ENCODE measurements at places on chromosomes 12 and 14.

DNA sequence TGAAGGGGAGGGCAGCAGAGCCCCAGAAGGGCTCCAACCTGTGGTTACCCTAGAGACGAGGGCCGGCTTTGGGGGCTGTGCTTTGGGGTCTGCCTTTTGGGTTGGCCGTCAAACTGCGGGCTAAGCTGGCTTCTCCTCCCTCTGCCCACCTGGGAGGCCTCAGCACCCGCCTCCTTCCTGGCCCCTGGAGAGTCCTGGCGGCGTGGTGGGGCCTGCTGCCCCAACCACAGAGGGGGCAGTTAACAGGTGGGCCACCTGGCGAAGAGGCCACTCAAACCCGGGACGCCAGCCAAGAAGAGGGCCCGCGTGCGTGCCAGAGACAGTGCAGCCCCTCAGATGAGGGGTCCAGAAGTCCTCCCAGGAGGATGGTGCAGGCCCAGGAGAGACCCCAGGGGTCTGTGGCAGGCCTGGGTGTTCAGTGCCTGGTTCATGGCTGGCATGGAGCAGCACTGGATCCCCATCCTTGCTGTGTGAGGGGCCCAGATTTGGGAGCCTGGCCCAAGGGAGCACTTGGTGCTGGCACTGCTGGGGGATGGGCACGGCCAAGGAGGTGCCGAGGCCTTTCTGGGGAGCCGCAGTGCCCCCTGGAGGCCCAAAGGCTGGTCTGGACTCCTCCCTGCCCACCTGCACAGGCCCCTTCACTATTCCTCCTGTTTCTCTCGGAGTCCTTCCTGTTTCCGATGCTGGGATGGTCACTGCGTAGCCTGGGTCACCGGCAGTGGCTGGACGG is 48.8 kb downstream of the LRCOL1 start:
- DNase-seq = no peak

DNA sequence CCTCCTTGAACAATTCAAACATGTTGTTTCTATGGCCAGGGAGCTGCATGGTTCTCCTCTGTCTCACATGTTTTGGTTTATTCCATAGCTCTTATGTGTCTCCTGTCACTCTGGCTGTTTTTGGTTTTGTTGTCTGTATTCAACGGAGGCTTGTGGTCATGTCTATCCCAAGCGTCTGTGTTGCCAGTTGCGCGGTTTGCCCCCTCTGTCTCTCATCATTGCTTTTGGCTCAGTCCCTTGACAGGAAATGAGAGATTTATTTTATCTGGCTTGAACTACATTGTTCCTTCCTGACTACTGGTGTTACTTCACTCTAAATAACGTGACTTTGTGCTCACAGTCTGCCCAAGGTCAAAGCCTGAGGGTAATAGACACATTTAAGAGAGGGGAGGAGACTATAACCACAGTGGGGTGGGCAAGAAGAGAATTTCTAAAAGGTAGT is 96.4 kb upstream of the SOX5 start:
- DNase-seq = no peak

- no peak for DNase-seq
Measured at GRCh38 chr12:107990325-107990724, 138.8 kb upstream of the WSCD2 start.

- no peak for DNase-seq
Measured at GRCh38 chr14:34851395-34851794, 23.8 kb downstream of the BAZ1A start.

DNA sequence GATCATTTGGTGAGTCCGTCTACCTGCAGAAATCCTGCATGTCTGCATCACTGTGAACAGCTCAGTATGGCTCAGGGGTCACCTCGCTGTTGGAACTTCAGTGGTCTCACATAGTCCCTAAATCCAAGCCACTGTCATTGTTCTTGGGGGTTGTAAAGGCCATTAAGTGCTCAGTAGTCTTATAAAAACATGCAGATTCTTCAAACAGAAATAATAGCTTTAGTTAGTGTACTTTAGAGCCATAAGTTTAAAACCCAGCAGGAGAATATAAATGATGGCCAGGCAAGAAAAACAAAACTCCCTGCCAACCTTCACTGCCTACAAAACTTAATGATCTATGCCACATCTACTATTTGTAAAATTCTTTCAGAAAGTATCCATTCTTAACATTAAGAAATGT is 396.3 kb downstream of the SYT1 start:
- DNase-seq = no peak

- DNase-seq = no peak
Measured at GRCh38 chr14:24231263-24232120, 675 bp downstream of the NEDD8 start.

- no peak for DNase-seq
Measured at GRCh38 chr14:80136358-80136757, 74.9 kb downstream of the DIO2 start.

DNA sequence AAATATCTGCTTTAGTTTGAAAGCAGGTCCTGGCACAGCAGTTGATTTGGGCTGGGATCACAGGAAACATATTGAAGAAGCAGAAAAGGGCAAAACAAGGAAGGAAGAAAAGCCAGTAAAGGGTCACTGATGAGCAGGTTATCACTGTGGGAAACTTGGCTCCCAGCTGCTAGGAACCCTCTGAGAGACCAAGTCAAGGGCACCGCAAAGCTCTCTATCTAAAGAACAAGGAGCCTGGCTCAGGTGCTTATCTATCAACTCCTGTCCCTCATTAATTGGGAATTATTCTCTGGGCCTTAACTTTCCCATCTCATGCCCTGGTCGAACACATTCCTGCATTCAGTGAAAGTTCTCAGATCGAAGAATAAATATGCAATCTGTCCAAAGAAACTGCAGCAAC is 450.9 kb upstream of the RPL10L start:
- DNase-seq = no peak

DNA sequence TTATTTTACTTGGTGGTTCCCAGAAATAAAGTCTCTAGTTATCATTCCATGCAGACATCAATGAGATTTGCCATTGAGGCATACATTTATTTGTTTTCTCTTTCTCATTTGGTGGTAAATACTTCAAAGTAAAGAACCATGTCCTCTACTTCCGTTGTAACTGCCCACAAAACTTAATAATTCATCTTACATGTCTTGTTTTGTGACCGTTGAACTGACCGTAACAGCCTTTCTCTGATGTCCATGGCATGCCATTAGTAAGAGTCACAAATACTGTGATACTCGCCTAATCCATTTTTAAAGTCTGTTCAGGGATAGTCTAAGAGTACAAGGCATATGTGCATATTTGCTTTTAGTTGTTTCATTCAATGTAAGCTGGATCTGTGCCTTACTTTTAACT is 145.3 kb downstream of the ETV6 start:
- DNase-seq = no peak

- DNase-seq = no peak
Measured at GRCh38 chr12:57129321-57129842, 1.1 kb downstream of the LRP1 start.

GRCh38 chr12:64660237-64661018 is 50.1 kb downstream of the RASSF3 start:
- no peak for DNase-seq

GRCh38 chr14:36430662-36431084 is 89.4 kb downstream of the NKX2-1 start:
- no peak for DNase-seq

DNA sequence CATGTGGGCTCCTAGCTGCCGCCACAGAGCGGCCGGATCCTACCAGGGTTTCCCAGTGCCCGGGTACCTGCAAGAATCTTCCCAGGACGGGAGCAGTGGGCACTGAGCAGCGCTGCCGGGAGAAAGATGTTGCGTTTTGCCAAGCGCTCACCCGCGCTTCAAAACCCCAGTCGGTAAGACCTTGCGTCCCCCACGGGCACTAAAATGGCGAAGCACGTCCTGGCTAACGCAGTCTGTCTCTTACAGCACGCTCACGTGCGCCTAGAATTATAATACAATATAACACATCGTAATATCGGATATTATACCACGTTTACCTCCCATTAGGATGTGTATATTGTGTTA is 35.1 kb upstream of the TBX5 start:
- DNase-seq = no peak

- DNase-seq = no peak
Measured at GRCh38 chr12:130780325-130780724, 58.7 kb downstream of the STX2 start.

GRCh38 chr14:35989736-35990135 is 163.6 kb downstream of the BRMS1L start:
- no peak for DNase-seq

- DNase-seq = no peak
Measured at GRCh38 chr14:60845523-60845922, 111.0 kb downstream of the MNAT1 start.

GRCh38 chr12:131606218-131606901 is 104.5 kb upstream of the SFSWAP start:
- DNase-seq = no peak

DNA sequence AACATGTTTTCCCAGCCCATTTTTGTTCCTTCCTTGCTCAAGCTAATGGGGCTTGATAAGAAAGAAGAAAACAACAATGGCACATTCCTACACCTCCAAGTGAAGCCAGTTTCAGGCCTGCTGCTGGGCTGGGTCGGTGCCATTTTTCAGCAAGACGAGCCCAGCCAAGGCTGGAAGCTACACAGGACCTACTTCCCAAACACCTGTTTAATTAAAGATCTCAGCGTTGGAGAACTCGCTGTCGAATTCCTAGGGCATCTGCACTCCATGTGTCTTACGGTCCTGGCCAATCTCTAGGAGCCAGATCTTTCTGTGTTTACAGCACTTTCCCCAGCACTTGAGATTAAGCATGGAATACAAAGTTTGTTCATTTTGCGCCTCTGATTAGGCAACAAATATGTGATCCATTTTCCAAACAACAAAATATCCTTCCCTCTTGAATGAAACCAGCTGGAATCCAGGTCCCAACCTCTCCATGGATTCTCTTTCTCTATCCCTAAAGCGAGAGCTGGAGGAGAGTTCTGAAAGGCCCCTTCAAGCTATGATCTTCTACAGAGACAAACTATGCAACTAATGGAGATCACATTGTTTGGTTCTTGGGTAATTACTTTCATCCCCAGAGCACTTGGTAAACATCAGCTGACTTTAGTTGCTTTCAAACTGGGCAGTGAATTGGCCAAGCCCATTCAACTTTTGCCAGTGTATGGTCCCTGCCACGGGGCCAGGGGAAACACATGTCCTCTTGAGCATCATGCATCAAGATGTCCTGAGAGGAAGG is 34.3 kb upstream of the TC2N start:
- no peak for DNase-seq

Data from stimulated activated CD4-positive, alpha-beta T cell treated with anti-CD3 and anti-CD28 coated beads, Interleukin-1b, Interleukin-23, amount 100 ng/mL, for 1 hour (primary cell).